ENCODE measurements at places on chromosomes 16 and 17.

GRCh38 chr16:70151391-70151790 is 22.2 kb upstream of the CLEC18C start:
- no peak for DNase-seq

GRCh38 chr16:30769379-30770089 is 7.4 kb downstream of the RNF40 start:
- DNase-seq: peak; percentile 35

- no peak for DNase-seq
Measured at GRCh38 chr16:10036956-10037355, 145.3 kb downstream of the GRIN2A start.

- no peak for DNase-seq
Measured at GRCh38 chr16:85422632-85423550, 190.2 kb upstream of the GSE1 start.
